ENCODE measurements at places on chromosomes 12 and 14.

DNA sequence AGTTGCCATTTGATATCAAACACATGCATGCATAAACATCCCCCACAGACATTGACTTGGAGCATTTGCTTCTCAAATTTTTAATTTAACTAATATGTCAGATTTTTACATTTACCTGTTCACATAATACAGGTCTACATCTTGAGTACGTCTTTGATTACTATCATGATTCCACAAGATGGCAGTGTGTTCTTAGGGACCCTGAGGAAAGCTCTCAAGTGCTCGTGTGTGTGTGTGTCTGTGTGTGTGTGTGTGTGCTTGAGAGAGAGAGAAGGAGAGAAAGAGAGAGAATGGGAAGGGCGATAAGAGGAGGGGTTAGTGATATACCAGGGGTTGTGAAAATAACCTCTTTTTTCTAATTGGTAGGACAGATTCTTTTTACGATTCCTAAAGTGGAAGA is 167.1 kb upstream of the OR4E1 start:
- no peak for DNase-seq

DNA sequence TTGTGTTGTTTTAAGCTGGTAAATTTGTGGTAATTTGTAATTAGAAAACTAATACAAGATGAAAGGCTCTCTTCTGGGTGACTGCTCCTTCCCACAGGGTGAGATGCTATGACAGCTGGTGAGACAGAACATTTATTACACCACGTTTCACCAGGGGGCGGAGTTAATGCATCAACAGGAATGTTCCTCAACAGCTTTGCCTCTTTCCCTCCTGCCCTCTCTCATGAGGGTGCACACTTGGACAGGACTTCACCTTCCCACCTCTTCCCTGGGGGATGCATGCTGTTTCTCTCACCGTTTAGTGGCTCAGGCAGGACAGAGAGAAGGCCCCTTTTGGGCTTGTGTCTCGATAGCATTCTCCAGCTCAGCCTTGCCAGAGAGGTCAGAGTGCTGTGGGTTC is 13.4 kb upstream of the PPP1R1A start:
- peak; percentile 31 for DNase-seq

DNA sequence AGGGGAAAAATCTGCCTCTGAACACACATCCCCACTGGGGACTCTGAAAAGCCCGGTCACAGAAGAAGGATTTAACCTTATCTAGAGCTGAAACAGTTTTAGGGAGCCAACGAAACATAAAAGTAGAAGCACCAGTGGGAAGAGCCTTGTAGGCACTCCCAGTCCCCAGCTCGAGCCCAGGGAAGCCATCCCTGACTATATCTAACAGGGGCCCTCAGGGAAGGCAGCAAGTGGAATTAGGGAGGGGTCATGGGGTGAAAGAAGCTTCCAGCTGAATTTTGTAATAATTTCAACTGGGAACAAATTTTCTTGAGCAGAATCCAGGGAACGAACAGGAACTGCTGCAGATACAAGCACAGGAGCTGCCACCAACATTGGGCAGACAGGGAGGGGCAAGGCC is 127.8 kb downstream of the BMP4 start:
- DNase-seq = no peak

DNA sequence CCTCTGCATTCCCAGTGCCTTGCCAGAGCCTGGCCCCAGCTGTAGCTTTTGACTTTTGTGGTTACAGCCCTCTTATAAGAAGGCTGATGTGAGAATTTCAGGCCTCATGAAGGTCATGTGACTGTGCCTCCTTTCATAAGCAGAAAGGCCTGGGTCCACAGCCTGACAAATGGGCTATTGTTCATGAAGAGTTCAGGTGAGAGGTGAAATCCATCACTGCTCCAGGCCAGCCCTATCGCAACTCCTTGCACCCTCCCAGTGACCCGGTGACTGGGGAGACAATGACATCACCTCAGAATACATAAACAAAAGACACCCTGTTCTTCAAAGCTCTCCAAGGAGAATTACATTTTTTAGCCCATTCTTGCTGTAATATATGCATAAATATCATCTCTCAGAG is 321.5 kb downstream of the PCNX1 start:
- no peak for DNase-seq

- peak; percentile 31 for DNase-seq
Observed at GRCh38 chr12:56257491-56258067, 605 bp downstream of the ANKRD52 start.

DNA sequence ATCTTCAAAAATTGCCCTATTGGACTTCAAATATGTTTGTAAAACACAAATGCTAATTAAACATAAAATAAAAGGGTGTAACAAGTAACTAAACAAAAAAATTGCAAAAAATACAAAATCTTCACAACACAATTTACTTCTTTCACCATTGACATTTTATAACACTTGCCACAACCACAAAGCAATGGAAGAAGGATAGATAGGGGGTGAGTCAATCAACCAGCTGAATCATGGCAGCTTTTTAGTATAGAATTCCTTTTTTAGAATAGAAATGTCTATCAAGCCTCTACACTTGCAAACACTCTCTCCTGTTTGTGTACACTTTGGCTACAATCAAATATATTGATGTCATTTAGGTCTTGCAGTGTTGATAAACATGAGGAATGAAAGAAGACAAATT is 232.7 kb downstream of the SLC16A7 start:
- DNase-seq = peak; percentile 26

GRCh38 chr12:11657511-11657910 is 8.0 kb downstream of the ETV6 start:
- no peak for DNase-seq

GRCh38 chr14:71905031-71905430 is 27.2 kb upstream of the RGS6 start:
- DNase-seq = no peak
